ENCODE measurements at places on chromosomes 2 and 18.

DNA sequence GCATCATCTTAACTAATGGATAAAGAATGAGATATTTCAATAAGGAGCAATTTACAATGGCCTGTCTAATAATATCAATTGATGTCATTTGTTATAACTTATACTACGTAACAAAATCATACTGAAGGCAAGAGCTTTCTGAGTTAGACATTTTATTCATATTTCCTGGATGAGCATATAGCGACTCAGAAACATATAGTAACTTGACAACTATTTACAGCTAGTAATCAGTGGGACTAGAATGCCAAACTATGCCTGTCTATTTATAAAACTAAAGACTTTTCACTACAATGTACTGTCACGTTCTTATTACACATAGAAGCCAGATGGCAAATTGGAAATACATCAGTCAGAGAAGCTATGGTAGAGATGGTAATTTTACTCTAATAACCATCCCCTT is 766.2 kb upstream of the TMEFF2 start:
- no peak for DNase-seq

GRCh38 chr2:173109253-173110188 is 33.9 kb downstream of the MAP3K20 start:
- DNase-seq: no peak

DNA sequence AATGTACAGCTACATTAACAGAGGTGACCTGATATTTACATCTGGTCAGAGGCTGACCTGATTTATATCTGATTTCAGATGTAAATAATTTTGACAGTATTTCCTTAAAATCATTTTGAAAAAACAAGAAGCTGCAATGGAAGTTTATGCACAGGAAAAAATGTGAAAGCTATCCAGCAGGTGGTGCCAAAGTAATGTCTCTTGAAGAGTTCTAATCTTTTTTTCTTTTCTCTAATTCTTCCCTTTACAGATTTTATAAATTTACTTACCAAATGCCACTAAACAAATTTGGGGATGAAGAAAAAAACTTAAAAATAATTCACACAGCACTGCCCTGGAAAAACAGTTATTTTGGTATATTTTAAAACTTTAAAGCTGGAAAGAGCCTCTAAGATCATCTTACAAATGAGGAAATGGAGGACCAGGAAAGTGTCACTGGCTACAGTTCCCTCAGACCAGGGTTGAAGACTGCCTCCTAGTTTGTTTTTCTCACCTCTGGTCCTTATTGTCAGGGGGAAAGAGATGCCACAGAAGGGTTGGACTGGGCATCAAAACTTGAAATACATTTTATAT is 16.4 kb upstream of the FBLN7 start:
- no peak for DNase-seq

DNA sequence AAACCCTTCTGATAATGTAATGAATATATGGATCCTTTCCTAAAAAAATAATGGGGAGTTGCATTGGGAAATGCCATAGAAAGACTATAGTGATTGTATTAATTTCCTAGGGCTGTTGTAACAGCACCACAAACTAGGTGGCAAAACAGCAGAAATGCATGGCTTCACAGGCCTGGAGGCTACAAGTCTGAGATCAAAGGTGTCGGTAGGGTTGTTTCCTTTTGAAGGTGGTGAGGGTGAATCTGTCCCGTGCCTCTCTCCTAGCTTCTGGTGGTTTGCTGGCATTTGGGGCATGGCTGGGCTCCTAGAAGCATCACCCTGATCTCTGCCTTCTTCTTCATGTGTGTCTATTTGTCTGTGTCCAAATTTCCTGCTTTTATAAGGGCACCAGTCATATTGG is 149.7 kb downstream of the INHBB start:
- no peak for DNase-seq

DNA sequence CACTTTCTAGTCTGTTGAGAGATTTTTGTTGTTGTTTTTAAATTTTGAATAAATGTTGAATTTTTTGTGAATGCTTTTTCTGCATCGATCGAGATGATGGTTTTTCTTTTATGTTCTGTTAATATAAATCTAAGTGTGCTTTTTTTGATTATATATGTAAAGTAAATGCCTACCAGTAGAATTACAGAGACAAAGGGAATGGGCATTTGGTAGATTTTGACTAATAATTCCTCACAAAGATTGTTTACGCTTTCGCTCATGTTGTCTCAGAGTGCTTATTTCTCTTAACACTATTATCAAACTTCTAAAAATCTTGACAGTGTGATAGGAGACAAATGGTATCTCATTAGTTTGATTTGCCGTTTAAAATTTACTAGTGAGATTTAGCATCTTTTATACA is 3.7 kb downstream of the MYO3B start:
- DNase-seq: no peak

GRCh38 chr2:183919926-183920325 is 678.4 kb upstream of the ZNF804A start:
- no peak for DNase-seq

GRCh38 chr2:148044322-148044721 is 23.4 kb downstream of the MBD5 start:
- DNase-seq: no peak

GRCh38 chr2:24360050-24360962 is at the start of gene ITSN2:
ITSN2 (minus strand) TSS chr2:24360536; CDS start chr2:24328082, 32,454 bp downstream.
- peak; percentile 72 for DNase-seq

- no peak for DNase-seq
These were observed 1188.5 kb upstream of the NRXN1 start for GRCh38 chr2:52220393-52220792.

- no peak for DNase-seq
These were observed 166.2 kb downstream of the TGIF1 start for GRCh38 chr18:3616142-3616541.

Measured in posterior cingulate gyrus (tissue), 11 donors.